ENCODE measurements at places on chromosomes 12 and 14.

GRCh38 chr12:123111498-123112165 lies 39.3 kb downstream of the PITPNM2 start:
- DNase-seq = no peak

DNA sequence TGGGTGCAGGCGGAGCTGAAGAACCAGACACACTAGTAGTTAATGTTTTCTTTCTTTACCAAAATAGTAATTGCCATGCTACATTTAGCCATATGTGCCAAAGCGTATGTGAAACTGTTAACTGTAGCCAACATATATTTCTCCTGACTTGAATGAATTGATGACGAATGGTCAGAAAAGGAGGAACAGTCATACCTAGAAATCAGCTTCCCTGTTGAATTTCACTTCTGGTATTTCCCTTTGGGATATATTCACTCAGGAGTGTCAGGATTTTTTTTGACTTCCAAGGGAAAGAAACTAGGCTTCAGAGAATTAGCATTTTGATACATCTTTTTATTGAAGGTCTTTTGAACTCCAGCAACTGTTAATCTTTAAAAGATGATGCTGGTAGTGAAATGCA lies 87.0 kb downstream of the ERC1 start:
- no peak for DNase-seq

DNA sequence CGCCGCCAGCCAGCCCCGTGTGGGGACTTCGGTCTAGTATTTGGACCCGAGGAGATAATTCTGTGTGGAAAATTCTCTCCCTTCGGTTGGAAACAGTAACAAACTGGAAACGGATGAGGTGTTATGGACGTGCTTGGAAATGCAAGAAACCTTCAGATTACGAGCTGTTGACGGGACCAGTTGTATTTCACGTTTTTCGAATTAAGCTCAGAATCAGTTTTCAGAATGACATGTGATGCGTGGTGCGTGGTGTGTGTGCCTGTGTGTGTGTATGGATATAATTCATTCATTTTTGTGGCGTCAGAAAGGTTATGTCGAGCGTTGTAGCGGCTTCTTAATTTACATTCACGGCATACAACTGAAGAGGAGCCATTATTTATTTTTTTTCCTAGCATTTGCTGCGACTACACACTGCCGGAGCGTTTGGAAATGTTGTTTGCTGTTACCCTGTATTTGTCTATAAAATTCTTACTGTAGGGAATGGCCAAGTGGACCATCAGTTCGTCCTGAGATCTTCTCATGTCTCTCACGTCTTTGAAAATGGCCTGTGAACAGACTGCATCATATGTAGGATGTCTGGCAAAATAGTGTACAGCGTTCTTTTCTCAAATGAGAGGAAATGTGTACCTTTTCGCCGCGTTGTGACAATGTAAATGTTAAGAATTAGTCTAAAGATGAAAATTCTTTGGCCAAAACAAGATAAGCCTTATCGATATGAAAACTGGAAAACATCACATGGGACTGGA lies 1.3 kb downstream of the TRAF3 start:
- DNase-seq = no peak

DNA sequence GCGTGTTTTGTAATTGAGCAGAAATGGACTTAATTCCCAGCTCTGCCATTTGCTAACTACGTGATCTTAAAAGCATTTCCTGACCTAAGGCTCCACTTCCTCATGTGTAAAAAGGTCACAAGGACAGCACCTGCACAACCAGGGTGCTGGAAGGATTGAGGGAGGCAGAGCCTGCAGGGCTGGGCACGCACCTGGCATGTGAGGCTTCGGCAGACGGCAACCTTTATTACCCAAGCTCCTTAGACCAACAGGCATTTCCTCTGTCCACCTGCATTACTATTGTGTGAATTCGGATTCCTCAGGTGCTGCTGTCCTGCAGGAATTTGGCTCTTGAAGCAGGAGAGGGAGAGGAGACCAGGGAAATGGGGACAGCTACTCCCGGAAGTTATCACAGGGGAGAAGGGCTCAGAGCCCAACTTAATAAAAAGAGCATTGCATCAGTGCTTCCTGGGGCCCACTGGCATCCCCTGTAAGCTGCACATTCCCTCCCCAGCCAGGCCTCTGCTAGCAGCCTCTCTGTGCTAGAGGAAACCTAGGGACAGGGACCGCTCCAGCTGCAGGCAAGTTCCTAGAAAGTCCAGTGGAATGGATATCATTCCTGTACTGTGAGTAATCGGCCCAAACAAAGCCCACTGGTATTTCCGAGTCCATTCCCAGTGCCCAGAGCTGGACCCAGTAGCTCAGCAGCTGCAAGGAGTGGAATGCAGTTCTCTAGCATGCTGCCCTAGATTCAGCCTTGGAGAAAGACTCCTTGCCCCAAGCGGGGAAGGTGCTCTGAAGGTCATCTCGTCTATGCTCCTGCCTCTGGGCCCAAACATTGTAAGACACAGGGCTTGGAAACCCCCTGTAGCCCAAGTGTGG lies 157.1 kb upstream of the CCND2 start:
- DNase-seq = no peak

- DNase-seq = no peak
These were observed 32.5 kb upstream of the NUAK1 start for GRCh38 chr12:106171117-106171750.

DNA sequence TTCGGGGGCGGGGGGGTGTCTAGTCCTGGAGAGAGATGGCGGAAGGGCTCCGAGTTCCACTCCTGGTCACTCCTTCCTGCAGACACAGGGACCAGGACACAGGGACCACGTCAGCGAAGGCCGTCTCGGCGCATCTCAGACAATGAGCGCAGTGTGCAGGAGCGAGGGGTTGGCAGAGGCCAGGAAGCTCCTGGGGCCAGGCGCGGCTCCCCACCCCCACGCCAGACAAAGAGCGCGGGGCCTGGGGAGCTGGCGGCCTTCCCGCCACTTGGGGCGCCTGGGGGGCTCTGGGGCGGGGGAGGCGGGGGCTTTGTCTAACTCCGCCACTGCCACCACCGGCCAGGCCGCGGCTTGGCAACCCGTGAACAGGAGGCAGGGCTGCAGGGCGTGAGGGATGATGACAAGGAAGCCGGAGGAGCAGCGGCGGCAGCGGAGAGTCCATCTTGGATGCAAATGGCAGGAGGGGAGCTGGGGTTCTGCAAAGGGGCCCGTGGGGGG lies 2.2 kb downstream of the CDK2AP1 start:
- no peak for DNase-seq

DNA sequence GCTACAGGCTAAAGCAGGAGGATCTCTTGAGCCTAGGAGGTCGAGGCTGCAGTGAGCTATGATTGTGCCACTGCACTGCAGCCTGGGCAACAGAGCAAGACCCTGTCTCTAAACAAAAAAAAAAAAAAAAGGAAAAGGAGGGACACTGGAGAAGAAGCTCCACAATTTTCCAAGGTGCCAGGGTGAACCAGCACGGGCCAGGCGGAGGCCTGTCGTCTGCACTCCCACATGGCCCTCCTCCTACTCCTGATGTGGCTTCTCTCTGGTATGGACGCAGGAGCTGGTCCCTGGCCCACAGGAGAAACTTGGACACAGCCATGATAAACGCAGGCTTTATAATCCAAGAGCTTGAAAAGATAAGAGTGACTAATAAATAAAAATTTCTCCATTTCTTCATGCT lies 341.2 kb downstream of the CACNA1C start:
- no peak for DNase-seq

DNA sequence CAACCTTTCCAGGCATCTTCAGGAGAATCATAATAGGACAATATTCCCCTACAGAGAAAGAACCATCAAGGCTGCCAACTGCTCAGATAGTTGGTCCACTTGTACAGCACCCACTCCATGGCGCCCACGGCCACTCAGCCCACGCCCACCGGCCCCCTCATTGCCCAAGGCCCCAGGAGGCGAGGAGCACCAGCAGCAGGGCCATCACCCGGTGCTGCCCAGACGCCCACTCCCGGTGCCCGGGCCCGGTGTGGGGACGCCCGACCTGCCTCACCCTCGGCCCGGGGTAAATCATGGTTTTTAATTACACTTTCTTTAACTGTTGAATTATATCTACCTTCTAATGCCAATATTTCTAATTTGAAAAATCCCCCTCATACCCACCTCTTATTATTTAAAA lies 41.3 kb upstream of the ANO6 start:
- DNase-seq = no peak

GRCh38 chr14:68333262-68333661 lies 459.6 kb downstream of the ZFP36L1 start:
- no peak for DNase-seq

GRCh38 chr12:64621257-64621942 lies 11.1 kb downstream of the RASSF3 start:
- DNase-seq = no peak

DNA sequence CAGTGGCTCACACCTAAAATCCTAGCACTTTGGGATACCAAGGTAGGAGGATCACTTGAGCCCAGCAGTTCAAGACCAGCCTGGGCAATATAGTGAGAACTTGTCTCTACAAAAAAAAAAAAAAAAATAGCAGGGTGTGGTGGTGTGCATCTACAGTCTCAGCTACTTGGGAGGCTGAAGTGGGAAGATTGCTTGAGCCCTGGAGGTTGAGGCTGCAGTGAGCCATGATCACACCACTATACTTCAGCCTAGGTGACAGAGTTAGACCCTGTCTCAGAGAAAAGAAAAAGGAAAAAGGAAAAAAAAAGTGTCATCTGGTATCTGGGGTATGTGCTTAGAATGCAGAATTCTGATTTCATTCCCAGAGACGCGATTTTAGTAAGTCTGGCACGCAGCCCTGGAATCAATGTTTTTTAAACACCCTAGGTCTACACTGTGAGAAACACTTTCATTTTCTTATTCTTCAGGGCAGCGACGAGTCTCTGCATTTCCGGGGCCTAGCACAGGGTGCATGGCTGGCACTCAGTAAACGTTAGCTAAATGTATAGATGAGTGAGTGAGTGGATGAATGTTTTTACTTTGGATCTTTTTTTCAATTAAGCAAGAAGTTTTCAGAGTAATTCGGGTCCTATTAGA lies 243.8 kb upstream of the PWP1 start:
- DNase-seq = no peak

DNA sequence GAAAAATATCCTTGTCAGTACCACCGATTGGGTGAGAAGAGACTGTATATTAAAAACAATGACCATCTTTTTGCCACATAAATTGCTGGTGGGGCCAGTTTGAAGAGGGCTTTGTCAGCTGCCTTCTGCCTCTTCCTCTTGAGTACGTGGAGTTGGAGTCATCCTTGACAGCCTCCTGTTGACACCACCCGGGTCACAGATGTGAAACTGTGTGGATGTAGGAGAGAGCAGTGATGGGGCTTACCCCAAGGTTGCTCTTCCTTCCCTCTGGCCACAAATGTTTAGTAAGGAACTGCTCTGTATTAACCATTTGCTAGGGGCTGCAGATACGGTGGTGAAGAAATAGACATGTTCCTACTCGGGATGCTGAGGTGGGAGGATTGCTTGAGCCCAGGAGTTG lies 12.2 kb downstream of the PTPN11 start:
- DNase-seq = no peak

- DNase-seq = no peak
These were observed 89.3 kb downstream of the NTN4 start for GRCh38 chr12:95701275-95701674.

All from activated CD8-positive, alpha-beta memory T cell treated with anti-CD3 and anti-CD28 coated beads for 4 hours (primary cell).